Fibroblast of lung (primary cell): ENCODE measurements at places on chromosomes 6 and 20.

GRCh38 chr6:74166849-74167248 is 470.8 kb downstream of the CD109 start:
- no peak for DNase-seq

- DNase-seq: peak; percentile 17
Observed at GRCh38 chr20:49674383-49675352, 39.0 kb downstream of the B4GALT5 start.

- DNase-seq: peak; percentile 63
Observed at GRCh38 chr6:137799950-137800568, 67.0 kb upstream of the TNFAIP3 start.

- DNase-seq: no peak
Observed at GRCh38 chr20:49597825-49598395, 30.0 kb upstream of the PTGIS start.

DNA sequence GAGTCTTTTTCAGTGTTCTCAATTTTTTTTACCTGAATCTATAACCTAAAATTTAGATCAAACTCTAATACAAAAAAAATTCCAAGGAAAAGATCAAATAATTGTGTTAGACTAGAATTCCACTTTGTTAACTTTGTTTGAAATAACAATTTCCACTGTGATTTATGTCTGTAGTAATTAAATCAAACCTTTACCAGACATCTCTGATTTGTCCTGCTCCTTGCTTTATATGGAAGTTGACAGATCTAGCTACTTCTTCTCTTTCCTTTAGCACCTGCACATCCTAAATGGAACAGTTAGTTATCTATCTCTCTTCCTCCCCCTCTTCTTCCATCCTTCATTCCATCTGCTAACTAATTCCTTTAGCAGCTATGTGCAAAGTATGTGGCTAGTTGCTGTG is 99.5 kb upstream of the TMEM30A start:
- no peak for DNase-seq

DNA sequence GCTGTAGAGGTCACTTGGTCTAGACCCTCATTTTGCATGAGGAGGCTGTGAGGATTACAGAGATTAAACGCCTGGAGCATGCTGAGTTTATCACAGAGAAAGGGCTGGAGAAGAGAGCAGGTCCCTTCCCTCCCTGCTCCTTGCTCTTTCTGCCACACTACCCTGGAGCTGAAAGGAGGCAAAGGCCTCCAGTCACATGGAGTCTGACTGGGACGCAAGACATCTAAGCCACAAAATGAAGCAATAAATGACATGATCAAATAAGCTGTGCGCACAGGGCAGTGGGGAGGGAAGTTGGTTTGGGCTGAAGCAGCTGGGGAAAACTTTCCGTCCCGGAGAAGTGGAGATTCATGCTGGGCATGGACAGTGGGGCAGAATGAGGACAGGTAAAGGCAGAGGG is 33.3 kb downstream of the ATXN1 start:
- DNase-seq: no peak

DNA sequence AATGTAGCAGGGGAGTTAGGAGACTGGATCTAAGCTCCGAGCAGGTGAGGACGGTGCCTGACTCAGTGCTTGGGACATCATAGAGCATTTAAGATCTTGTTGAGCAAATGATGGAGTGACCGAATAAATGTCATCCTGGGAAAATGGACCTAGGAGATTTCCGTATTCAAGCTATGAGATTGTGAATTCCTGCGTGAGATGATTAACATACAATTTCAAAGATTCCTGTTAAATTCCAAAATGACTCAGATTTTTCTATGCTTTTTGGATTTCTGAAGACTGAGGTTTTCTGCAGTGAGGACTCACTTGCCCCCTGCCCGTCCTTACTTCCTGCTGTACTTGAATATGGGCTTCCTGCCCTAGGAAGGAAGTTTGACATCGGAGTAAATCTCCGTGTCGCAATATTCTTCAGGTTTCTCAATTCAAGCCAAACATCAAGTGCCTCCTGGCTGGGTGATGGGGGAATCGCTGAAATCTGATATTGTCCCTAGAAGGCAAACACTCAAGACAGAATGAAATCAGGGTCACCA is 5.2 kb downstream of the SYTL3 start:
- peak; percentile 83 for DNase-seq

DNA sequence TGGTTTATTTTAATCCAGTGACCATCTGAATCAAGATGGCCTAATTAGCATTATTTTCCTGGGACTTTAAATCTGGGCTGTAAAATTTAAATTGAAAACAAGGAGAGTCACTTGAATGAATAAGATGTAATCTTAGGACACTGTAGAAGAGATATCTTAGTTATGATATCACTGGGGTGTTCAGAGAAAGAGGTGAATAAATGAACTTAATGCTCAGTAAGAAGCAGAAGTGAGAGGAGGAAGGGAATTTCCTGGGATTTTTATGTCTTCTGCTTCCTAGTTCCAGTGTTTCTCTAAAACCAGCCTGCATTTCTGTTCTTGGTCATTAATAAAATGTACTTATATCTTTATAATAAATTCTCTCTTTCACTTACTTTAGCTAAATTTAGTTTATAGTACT is 136.8 kb upstream of the PTPRK start:
- DNase-seq: peak; percentile 39

DNA sequence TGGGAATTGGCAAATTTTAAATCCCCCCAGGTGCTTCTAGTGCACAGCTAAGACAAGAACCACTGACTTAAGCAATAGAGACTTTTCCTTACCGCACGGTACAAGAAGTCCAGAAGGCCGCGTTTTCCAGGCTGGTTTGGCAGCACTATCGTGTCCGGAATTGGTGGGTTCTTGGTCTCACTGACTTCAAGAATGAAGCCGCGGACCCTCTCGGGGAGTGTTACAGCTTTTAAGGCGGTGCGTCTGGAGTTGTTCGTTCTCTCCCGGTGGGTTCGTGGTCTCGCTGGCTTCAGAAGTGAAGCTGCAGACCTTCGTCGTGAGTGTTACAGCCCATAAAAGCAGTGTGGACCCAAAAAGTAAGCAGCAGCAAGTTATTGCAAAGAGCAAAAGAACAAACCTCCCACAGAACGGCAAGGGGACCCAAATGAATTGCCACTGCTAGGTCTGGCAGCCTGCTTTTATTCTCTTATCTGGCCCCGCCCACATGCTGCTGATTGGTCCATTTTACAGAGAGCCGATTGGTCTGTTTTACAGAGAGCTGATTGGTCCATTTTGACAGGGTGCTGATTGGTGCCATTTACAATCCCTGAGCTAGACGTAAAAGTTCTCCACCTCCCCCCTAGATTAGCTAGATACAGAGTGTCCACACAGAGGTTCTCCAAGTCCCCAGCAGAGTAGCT is 264.5 kb downstream of the PREX1 start:
- DNase-seq: no peak

DNA sequence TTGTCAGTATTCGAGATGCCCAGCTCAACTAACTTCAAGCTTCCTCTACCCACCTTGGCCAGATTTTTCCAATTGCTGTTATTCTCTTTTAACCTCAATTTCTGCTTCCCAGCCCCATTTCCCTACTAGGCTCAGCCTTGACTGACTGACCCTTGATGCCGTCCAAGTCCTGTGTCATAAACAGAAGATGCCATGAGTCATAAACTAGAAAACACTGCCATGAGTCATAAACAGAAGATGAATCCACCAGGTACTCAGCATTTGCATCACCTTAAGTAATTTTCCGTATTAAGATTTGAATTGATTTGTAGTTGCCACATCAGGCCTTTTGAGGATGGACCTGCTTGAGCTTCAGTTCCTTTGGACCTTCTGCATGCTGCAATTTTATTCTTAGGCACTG is 123.8 kb downstream of the FAM83B start:
- DNase-seq: no peak

GRCh38 chr6:140908505-140908904 is 1224.2 kb upstream of the GJE1 start:
- DNase-seq: no peak

DNA sequence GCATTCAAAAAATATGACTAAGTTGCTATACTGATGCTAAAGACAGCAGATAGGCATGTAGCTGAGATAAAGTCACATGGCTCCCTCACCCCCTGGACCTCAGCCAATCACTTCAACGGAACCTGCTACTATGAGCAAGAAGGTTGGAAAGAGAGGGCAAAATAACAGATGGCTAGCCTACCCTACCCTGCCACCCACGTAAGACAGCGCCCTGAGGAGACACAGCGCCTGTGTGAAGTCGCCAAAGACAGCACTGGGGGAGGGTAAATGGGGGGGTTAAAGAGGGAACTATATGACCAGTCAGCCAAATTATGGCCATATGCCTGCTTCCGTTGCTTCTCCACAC is 163.2 kb downstream of the RALGAPA2 start:
- DNase-seq: peak; percentile 10

GRCh38 chr6:13953061-13953705 is 28.4 kb downstream of the RNF182 start:
- DNase-seq: peak; percentile 63

GRCh38 chr20:38073307-38074071 is 39.9 kb downstream of the RPRD1B start:
- DNase-seq: peak; percentile 99
